ENCODE measurements at places on chromosomes 6 and 20.

GRCh38 chr20:3924304-3925112, 35.3 kb downstream of the PANK2 start:
- no peak for DNase-seq

DNA sequence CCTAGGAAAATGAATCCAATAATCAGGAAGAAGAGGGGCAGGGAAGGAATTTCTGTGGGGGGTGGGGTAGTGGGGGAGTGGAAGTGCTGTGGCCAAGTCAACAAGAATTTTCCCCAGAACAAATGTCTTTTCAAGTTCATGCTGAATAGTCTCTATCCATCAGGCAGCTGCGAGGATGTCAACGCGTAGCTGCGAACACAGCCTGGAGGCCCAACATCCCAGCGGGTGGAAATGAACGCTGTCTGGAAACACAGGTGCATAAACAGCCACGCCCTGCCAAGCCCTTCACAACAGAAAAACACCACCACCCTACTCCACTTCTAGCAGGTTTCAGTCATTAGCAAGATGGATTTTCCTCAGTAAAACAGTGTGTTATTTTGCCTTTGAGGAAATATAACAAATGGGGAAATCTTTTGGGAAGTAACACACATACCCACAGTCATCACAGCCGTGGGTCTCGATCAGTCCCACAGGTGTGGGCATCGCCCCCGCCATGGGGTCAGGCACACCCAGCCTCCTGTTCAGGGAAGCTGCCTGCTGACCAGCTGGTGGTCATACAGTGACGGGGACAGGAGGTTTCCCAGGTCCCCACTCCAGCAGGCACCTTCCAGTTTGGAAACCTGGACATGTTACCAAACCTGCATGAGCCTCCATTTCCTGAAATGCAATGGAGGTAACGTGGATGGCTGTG, 112.1 kb upstream of the THBS2 start:
- no peak for DNase-seq

- DNase-seq, result no peak
Measured at GRCh38 chr6:6052216-6052615, 45.5 kb upstream of the NRN1 start.

DNA sequence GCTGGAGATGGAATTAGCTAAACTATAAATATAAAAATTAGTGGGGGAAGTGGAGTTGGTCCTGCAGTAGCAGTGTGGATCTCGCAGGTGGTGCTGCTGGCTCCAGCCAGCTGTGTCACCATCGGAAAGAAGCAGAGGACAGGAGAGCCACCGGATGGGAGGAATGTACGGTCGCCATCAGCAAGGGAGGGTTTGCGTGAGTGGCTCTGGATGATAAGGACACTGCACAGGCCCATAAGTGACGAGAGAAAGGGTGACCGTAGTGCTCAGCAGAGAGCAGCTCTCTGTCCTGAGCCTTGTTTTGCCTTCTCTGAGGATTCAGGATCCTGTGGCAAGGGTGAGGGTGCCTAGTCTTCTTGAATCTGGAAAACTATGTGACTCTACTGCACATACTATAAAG, 378.7 kb downstream of the ZFAND3 start:
- DNase-seq, result no peak

DNA sequence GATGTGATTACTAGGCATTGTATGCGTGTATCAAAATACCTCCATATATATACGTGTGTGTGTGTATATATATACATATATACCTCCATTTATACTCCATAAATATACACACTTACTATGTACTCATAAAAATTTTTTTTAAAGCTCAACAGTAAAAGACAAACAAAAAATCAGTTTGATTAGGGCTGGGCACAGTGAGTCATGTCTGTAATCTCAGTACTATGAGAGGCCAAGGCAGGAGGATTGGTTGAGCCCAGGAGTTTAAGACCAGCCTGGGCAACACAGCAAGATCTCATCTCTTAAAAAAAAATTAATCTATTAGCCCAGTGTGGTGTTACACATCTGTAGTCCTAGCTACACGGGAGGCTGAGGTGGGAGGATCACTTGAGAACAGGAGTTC, 24.6 kb downstream of the PDSS2 start:
- no peak for DNase-seq

- DNase-seq, result no peak
Measured at GRCh38 chr20:58100731-58101356, 127.6 kb downstream of the ANKRD60 start.

- DNase-seq, result no peak
Measured at GRCh38 chr6:81876971-81877370, 124.5 kb upstream of the TENT5A start.

- DNase-seq, result no peak
Measured at GRCh38 chr6:154307696-154308425, 48.7 kb downstream of the IPCEF1 start.

DNA sequence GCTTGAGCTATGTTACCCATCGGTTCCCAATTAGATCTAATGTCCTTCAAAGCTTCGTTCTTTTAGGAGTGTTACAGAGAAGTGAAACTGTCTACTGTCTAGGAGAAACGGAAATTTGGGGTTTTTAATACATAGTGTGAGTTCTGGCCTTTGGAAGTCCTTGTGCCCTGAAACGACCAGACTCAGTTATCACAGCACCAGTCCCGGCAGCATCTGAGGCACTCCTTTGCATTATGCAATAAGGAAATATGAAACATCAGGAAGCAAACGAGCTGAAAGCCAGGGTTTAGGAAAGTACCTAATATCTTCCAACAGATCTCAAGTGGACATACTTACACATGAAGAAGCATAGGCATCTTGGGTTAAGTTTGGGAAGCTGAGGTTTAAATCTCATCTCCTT, 61.8 kb upstream of the ADGRF1 start:
- no peak for DNase-seq

DNA sequence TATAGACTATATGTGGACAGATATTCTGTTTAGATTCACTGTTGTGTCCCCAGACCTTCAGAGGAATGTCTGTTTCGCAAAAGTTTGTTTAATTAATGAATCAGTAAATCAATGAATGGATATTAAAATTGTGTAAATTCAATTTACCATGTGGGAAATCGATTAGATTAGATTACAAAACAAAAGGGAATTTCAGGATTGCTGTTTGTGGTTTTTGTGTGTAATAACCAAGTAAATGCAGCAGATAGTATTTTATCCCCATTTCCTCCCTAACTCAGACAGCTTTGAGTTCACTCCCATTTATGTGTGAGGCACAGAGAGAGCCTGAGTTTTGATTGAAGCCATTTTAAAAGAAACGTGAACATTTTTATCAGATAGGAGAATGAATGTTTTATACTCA, 214.8 kb downstream of the ADGB start:
- no peak for DNase-seq

DNA sequence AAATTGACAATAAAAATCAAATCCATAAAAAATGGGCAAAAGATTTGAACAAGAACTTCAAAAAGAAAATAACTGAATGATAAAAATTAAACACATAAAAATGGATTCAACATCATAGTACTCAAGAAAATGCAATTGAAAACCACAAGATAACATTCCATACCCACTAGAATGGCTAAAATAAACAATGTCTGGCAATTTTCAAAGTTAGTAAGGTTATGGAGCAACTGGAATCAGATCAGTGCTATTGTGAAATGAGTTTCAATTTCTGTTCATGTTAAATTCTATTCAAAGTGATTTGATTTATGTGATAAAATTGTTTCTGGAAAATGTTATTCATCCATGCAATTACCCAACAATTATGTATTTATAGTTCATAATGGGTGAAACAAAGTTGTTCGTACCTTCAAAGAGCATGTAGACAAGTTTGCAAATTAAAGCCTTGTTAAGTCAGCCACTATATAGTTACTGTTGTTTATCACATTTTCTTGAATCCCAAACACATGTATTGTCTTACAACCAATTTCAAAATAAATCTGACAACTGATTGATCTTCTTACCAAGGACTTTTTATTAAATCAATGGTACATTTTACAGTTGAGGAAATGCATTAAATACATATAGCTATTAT, 151.5 kb upstream of the CENPW start:
- no peak for DNase-seq

DNA sequence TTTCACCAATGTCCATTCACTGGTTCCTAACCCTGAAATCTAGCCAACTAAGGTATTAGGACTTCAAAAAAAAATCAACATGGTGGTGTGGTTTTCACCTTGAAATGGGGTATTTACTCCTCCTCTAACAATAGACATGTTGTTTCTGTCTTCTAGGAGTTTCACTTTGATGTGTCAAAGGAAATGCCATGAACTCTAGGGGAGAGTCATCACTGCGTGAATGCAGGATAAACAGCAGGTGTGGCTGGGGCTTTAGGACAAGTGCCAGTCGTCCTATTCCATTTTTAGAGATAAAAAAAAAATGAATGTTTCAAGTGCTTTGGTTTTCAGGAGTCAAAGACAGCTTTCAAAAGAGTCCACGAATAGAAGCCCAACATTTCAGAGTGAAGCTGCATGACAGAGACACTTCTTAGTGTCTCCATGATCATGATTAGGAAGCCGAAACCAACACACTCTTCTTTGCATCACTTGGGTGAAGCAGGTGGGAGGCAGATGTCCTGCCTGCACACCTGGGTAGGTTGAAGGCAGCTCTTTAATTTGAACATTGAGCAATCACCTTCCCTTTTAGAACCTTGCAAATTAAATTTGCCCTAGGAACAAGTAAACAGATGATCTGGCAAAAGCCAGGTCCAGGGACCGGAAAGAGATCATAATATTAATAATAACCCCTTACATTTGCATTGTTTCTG, 328.5 kb upstream of the PRDM1 start:
- no peak for DNase-seq

DNA sequence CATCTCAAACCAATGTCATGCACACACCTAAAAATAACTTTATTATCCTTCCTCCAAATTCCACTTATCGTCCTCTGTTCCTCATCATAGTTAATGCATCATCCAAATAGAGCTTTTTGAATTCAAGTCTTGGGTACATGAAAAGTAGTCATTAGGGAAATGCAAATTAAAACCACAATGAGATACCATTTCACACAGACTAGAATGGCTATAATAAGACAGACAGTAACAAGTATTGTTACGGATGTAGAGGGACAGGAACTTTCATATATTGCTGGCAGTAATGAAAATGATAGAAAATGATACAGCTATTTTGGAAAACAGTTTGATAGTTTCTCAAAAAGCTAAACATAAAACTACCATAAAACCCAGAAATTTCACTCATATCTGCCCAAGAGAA, 59.1 kb downstream of the FHL5 start:
- no peak for DNase-seq

GRCh38 chr6:157649311-157650260, 173.5 kb upstream of the SNX9 start:
- no peak for DNase-seq

DNA sequence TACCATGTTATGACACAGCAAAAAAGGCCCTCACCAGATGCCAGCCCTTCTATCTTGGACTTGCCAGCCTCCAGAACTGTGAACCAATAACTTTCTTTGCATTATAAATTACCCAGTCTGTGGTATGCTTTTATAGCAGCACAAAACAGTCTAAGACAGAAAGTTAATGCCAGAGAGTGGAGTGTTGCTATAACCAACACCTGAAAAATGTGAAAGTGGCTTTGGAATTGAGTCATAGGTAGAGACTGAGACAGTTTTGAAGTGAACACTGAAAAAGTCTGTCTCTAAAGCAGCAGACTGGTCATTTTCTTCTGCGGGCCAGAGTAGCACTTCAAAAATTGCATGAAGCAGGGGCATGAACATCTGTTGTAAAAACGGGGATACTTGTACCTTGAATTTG, 28.0 kb upstream of the ASIP start:
- no peak for DNase-seq

GRCh38 chr6:1901556-1901955, 291.8 kb downstream of the FOXC1 start:
- DNase-seq, result no peak

DNA sequence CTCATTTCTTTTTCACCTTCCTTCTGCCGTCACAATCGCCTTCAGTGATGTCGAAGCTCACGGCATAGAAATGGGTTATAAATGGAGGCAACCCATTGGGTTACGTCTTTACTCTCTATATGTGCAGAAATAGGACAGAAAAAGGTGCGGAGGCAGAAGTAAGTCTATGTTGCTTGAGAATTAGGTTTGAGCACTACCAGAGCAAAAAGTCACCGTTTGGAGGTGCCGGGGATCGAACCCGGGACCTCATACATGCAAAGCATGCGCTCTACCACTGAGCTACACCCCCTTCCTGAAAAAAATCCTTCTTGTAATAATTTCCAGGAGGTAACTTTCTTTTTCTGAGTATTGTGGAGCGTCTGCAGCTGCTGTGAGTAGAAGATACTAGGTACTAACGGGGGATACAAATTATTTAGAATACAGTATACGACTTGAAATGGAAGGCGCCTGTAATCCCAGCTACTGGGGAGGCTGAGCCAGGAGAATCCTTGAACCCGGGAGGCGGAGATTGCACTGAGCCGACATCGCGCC, 134.2 kb downstream of the TRIM27 start:
- no peak for DNase-seq

DNA sequence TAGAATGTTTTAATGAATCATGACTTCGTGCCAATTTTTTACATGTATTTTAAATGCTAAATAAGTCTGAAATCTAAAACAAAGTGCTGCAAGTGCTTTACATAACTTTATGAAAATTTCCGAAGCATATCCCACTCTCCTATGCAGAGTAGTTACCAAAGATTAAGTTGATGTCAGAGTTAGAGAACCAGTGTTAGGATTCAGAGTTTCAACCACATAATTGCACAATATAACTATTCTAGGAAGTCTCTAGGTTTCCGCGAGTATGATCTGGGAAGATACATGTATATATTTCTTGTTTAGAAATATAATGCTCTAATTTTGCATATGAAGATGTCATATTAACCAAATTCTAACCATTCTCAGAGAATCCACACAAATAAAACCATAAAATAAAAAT, 74.8 kb downstream of the ASCC3 start:
- no peak for DNase-seq

- DNase-seq, result no peak
Measured at GRCh38 chr6:170093658-170094596, 197.0 kb downstream of the DLL1 start.

DNA sequence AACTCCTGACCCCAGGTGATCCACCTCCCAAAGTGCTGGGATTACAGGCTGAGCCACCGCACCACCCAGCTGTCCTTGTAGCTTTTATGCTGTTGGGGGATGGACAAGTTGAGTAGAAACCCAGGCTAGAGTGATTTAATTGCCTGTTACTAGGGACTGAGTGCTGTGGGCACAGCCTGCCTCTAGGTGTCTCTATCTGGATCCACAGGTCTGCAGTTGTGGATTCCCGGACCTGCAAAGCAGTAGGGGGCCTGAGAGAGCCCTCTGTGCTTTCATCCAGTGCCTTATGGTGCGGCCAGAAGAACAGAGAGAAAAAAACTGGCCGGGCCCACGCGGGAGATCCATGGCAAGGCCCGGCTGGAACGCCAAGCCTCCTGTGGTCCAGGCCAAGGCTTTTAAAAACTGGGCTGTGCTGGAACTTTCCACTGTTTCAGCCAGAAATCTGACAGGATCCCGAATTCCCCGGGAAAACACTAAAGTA, 5.2 kb downstream of the SIRPA start:
- DNase-seq, result no peak

Measured in stimulated activated CD4-positive, alpha-beta T cell treated with anti-CD3 and anti-CD28 coated beads, TNF-alpha, amount 100 ng/mL, for 48 hours (primary cell).